ENCODE measurements at places on chromosomes 2 and 18.
A peak's percentile ranks its signal among the peaks of the same experiment; 100 is the strongest.

- DNase-seq, result no peak
Measured at GRCh38 chr2:58101500-58101899, 54.9 kb downstream of the VRK2 start.

DNA sequence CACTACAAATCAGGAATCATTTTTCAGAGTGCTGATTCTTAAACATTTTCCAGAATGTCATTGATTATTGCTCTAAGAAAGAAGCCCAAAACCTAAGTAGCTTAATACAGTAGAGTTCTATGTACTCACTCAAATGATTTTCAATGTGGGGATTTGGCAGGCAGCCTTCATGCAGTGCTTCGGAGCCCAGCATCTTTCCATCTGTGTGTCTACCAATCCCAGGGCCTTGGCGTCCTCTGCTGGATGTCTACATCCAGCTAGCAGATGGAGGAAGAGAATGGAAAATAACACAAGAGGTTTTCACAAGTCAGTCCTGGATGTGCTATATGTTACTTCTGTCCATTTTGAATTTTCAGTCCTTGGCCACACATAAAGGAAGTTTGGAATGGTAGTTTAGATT, 151.8 kb downstream of the RDH14 start:
- no peak for DNase-seq

DNA sequence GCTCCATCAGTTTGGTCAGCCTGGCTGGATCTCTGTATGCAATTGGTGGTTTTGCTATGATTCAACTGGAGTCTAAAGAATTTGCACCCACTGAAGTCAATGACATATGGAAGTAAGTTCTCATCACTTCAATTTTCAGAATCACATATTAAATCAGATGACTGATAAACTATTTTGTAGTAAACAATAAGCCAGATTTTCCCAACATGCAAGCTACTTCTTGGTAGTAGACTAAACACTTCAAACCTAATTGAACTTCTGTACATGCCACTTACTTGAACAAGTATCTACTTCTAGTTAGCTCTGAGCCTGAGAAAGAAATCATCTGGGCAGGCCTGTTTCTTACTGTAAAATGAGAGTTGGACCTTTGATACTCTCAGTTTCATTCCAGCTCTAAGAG, 11.4 kb downstream of the KLHL41 start:
- no peak for DNase-seq

GRCh38 chr2:29240601-29241000, 125.4 kb downstream of the CLIP4 start:
- peak; percentile 10 for DNase-seq

- no peak for DNase-seq
Measured at GRCh38 chr2:225097035-225097434, 54.8 kb upstream of the DOCK10 start.

DNA sequence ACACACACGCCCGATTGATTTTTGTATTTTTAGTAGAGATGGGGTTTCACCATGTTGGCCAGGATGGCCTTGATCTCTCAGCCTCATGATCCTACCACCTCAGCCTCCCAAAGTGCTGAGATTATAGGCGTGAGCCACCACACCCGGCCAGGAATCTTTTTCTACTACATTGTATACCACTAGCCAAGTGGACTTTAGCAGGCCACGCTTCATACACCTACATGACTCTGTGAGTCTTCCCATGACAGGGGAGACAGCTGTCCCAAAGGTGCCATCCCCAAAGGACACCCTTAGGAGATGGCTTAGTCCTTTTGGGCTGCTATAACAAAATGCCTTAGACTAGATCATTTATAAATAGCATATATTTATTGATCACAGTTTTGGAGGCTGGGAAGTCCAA, 32.8 kb downstream of the ERMN start:
- no peak for DNase-seq

DNA sequence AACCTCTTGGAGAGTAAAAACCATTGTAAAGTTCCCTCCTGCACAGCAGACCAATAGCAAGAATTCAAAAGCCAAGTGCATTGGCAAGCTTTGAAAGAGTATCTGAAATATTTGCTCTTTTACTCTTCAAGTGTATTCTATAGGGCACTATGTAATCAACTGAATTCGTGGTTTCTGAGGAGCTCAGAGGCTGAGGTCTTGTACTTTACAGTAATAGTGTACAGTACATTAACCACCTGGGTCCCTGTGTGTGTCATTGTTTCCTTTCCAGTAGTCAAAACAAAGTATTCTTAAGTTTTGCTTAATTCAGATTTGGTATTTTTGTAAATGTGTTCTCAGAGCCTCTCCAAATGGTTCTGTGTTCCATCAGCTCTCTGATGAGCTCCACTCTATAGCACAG, 769.7 kb downstream of the LRRTM4 start:
- DNase-seq, result no peak

DNA sequence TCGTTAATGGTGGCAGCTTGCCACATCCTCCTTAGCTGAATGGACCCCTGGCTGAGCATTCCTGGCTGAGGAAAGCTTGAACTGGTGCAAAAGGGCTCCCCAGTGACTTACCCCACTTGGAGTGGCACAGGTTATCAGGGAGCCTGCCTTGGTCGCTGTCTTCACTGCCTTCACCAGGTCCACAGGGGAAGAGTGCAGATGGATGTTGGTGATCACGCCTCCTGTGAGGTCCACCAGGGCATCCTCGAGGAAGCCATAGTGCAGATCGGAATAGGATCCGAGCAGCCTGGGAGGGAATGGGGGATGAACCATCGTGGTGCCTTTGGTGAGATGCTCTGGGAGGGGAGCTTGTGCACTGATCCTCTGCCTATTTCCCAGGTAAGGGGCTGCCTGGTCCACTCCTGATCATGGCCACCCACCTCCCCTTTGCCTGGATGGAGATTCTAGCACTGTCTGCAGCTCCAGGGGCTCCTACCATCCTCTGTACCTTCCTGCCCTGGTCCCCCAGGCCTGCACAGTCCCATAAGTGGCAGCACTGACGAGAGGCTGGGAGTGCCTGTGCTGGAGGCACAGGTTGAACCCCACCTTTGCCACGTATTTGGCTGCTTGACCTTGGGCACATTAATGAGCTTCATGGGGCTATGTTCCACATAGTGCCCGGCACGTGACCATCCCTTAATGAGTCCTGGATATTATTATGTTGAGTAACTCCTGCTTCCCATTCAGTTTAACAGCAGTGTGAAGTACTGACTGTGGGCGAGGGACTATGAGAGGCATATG, 43.0 kb downstream of the CAPN13 start:
- no peak for DNase-seq

DNA sequence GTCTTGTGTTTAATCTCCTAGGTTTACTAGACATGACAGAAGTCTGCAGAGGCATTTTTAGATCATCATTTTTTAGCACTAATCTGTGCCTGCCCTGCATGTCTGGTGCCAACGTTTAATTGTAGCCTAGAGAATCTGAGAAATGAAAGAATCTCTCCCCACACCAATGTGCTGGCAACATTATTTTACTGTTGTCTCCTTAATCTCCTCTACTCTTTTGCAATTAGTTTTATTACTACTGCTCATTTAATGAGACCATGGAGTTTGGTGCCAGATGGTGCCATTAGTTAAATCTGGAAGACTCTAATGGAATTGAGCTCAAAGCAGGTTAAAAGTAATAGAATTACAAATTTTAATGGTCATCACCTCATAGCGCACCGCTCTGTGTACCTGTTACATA, 4.0 kb upstream of the SPP2 start:
- no peak for DNase-seq

GRCh38 chr2:152441961-152442360, 107.0 kb downstream of the FMNL2 start:
- no peak for DNase-seq

- DNase-seq, result no peak
Measured at GRCh38 chr18:11500153-11501122, 109.0 kb upstream of the SLC35G4 start.

- DNase-seq, result no peak
Measured at GRCh38 chr18:48975817-48976649, 25.3 kb upstream of the SMAD7 start.

DNA sequence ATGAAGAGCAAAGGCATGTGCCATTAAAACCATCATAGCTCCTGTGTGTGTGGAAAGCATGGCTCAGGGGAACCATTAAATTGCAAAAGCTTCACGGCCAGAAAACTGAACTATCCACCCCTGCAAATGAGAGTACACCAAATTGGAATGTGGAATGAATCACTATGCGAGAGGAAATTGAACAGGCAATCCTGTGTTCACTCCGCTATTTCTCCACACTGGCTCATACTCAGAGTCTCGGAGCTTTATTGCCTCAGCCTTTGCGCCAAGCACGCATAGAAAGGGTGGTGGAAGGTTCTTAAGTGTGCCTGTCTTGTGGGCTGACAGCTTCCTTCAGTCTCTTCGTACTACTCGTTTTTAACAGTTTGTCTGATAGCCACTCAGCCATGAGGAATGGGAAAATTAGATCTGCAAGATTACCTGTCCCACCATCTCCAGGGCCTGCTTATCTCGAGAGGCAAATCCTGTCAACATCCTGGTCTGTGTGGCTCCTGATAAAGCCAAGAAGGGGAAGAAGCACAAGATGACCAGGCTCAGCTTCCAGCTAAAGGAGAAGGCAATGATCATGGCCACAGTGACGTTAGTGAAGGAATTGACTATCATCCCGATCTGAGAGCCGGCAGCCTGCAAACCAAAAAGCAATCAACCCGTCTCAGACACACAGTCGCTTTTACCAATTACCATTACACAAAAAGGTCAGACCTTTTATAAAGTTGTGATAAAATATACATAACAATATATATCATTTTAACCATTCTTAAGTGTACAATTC, 34.9 kb downstream of the G6PC2 start:
- no peak for DNase-seq

DNA sequence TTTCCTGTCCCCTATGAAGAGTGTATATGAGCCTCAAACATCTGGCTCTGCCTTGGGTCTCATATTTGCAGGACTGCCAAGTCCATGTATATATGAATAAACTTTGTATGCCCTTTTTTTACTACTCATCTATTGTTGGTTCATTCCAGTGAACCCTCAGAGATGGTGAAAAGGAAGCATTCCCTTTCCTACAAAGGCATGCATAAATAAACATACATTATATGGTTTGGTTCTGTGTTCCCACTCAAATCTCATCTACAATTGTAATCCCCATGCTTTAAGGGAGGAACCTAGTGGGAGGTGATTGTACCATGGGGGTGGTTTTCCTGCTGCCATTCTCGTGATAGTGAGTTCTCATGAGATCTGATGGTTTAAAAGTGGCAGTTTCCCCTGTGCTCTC, 534.2 kb downstream of the SPAG16 start:
- DNase-seq, result no peak

- DNase-seq, result no peak
Measured at GRCh38 chr2:174778085-174778981, 14.1 kb upstream of the CHRNA1 start.

- no peak for DNase-seq
Measured at GRCh38 chr2:190984595-190984994, 29.4 kb downstream of the STAT1 start.

- no peak for DNase-seq
Measured at GRCh38 chr2:146540271-146540932, 1304.4 kb upstream of the ACVR2A start.

DNA sequence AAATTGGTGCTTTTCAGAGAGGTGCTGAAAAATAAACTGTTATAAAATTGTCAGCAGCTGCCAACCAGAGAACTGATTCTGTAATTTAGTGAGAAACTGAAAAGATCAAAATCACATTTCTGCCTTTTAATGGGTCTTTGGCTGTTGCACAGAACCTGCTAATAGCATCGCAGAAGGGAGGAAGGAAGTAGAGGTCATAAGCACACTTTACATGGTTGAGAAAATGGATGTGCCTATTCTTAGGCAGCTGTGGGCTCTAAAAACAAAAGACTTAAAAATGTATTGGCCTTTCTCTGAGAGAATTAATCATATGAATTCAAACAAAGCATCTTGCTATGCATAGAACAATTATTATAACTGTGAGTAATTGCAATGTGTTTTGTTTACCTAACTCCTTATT, 1186.9 kb downstream of the DSC3 start:
- DNase-seq, result no peak

DNA sequence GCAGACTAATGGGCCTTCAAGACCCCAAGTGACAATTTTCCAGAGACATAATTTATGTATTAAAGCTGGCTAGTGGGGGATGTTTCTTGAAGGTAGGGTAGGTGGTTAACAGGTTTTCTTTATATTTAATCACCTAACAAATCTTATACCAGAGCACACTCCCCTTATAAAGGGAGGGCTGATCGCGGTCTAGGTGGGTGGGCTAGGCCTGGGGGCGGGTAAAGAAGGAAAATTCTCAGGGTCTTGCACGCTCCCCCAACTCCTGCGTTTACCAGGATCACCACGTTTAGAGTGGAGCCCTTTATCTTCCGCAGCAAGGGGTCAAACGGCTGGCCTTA, 19.9 kb upstream of the CXXC1 start:
- no peak for DNase-seq

DNA sequence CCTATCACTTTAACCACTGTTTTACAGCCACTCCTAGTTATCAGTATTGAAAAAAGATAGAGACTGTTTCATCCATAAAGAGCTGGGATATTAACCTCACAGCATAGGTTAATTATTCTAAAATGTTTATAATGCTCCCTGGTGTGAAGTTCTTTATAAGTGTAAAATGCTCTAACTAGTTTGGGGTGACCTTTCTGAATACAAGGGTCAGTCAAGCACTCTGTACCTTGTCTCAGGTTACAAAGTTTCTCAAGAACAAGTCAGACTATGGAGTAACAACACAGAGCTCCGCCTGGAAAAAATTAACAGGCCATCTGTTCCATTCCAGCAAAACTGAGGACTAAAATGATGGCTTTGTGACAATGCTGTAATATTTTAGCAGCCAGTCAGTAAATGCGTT, 107.4 kb downstream of the NOL4 start:
- no peak for DNase-seq

DNA sequence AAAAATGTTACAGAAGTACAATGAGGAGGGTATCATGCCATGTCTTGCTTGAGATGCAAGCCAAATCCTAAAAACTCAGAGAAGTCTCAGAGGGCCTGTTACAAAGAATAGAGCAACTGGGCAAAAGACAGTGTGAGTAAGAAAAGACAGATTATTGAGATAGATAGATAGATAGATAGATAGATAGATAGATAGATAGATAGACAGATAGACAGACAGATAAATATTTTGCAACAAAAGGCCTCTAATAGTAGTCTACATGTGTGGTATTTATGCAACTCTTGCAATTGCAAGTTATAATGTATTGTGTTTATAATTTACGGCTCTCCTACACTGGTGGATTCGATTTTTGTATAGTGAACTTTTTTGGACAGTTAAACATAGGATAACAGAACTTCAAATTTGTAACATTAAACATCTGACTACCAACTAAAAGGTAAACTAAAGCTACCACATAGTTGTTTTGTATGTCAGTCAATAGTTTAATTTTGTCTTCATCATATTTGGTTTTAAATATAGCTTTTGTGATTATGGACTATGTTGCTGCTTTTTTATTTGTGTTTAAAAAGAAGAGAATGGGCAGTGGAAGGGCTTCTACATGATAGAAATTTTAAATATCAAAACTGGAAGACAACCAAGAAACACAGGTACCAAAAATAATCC, 740.7 kb upstream of the LRRTM4 start:
- no peak for DNase-seq

- no peak for DNase-seq
Measured at GRCh38 chr2:33559328-33559727, 39.8 kb downstream of the FAM98A start.

GRCh38 chr2:35963824-35964223, 391.8 kb upstream of the CRIM1 start:
- DNase-seq, result no peak

Measured in sigmoid colon (tissue), 7 donors.